Jurkat, Clone E6-1 (cell line): ENCODE measurements at places on chromosomes 1 and 21.

DNA sequence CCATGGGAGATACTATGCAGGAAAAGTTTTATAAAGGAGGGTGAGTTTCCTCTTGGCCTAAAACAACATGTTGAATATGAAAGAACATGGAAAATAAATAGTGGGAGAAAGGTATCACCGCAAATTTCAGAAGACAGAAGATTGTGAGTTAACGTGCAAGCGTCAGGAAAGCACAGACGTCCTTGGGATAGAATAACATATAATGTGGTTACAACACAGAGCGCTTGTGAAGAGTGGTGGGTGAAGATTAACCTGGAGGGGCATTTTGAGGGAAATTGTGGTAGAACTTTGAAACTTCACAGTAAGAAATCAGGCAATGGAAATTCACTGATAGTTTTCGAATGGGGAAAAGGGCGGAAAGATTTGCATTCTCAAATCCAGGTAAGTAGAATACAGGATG, 47.3 kb downstream of the NEGR1 start:
- DNase-seq, result no peak

DNA sequence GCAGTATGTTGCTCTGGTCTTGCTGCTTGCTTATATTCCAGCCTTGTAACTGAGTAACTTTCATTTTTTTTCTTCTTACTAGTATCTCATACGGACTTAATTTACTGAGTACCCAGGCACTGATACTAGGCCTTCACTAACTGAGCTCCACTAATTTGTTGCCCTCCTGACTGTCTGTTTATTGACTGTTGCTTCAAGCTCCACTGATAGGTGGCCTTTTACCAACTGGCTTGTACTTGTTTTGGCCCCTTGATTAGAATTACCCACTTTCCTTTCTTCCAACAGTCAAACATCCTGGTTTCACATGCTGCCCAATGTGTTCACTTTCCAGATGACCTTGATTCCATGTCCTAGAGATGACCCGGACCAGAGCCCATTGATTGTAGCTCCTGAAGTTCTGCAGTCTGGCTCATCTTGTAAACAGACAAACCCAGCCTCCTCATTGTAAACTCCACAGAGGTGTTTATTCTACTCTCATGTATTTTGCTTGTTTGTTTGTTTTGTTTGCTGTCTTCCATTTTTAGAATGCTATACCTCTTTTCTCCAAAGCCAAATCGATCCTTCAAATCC, 27.7 kb downstream of the RGS1 start:
- DNase-seq, result no peak

DNA sequence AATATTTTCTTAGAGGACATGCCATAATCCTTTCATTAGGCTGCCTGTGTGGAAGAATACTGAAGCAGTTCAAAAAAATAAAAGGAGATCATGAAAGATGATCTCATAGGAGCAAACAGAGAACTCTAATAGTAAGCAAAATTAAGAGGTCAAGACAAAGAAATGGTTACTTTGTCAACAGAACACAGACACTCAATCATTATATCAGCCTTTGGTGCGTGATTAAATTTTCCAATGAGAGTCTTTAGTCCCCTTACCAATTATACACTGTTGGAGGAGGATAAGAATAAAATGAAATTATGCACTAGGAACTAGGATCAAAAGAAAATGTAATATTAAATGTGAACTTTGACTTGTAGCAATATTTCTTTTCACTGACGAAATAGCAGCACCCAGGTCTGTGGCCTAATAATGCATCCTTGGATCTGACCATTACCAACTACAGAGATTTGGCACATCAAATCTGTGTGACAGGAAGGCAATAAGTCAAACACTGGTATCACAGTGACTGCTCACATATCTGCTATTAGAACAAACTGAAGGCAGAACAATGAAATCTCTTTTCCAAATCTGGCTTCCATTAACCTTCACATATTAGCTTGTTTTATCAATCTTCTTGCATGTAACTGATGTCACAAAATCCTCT, 1812.9 kb downstream of the PLA2G4A start:
- no peak for DNase-seq

- DNase-seq, result no peak
Observed at GRCh38 chr21:16676391-16676790, 836.5 kb upstream of the CXADR start.

DNA sequence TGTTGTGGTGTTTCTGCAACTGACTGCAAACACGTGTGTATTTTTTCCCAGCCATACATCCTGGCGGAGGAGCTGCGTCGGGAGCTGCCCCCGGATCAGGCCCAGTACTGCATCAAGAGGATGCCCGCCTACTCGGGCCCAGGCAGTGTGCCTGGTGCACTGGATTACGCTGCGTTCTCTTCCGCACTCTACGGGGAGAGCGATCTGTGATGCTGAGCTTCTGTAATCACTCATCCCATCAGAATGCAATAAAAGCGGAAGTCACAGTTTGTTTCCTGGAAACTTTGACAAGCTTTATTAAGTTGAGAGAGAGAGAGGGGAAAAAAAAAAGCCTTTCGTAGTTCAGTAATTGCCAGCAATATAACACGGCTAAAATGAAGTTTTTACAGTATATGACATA, 32.7 kb upstream of the MTR start:
- DNase-seq, result no peak

- DNase-seq, result no peak
Observed at GRCh38 chr1:22880174-22880601, 92.5 kb downstream of the LACTBL1 start.

- no peak for DNase-seq
Observed at GRCh38 chr1:203366476-203366875, 15.6 kb upstream of the FMOD start.

GRCh38 chr1:35539073-35539823, 18.0 kb downstream of the KIAA0319L start:
- DNase-seq, result peak; percentile 82

DNA sequence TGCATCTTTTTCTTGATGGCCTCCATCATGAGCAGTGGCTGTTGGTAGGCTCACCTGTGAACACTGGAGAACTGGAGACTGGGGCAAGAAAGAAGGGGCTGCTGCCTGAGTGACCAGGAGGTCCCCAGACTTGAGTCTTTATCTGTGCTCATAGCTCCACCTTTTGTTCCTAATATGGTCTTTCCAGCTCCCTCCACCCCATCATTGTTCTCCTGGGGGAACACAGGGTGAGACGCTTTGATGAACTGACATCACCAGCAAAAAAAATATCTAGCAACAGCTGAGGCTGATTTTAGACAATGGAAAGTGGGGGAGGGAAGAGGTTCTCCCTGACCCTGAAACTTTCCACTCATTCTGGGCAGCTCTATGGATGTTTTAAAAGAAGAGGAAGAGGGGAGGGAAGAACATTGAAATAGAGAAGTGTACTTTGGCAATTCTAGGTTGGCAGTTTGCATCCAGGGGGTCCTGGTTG, at the start of gene TPM3:
TSS of gene TPM3 (minus strand) at position 111 of the 472 bp plus-strand sequence. CDS start at position 29, 82 bp downstream.
- no peak for DNase-seq

DNA sequence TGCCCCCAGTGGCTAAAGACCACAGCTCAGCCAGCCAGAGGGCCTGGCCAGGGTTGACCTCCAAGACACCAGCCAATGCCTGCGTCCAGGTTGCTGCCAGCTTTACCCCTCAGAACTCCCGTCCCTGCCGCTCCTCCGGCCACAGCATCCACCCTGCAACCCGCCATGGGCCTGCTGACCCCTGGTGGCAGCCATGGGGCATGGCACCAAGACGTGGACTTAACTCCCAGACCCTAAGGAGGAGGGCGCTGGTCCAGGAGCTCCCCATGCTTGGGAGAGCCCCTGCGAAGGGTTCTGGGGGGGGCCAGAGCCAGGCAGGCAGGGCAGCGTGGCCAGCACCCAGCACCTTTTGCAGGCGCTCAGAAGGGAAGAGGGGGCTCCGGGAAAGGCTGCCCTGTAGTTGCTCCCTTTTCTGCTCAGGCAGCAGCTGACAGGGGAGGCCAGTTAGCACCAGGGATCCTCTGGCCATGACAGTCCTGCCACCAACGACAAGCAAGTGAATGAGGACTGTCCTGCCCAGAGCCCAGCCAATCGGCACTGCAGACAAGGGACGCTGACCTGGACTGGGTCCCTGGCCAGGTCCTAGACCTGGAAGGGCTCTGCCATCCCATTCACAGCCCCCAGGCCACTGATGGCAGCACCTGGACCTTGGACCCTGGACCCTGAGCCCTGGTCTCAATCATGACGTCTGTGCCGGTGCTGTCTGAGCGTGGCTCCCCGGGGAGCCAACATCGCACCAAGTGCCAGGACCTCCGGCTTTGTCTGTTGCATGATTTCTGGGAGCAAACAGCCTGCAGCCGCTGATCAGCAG, 246.2 kb downstream of the NPHP4 start:
- DNase-seq, result peak; percentile 45

DNA sequence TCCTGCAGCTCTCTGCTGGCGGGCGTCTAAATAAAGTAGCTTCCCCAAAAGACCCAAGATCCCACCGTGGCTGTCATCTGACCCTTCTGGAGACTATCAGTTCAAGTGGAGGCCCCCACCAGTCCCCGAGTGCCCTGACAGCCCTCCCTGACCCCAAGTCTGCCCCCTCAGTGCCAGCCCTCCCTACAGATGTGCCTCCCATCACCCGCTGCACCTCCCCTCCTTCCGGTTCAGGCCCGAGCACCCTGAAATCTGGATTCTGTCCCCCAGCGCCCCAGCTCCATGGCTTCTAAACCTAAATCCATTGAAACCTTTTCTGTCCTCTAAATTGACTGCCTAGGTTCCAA, 595 bp downstream of the IL10RB start:
- DNase-seq, result no peak

DNA sequence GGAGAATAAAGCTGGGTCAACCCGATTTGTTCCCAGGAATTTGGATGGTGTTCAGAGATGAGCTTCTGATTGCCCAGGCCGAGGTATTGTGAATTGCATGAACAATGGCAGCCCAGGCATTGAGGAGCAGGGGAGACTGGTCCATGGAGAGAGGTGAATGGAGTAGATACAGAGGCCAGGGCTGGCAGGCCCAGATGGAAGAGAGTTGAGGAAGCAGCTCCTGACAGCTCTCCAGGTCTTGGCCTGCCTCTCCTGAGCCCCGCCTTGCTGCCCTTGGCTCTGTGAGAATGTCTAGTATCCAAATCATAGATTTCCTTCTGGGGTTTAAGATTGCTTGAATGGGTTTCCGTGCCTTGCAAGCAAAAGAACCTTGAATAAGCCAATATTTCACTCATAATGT, 11.5 kb downstream of the ABCA4 start:
- DNase-seq, result no peak

DNA sequence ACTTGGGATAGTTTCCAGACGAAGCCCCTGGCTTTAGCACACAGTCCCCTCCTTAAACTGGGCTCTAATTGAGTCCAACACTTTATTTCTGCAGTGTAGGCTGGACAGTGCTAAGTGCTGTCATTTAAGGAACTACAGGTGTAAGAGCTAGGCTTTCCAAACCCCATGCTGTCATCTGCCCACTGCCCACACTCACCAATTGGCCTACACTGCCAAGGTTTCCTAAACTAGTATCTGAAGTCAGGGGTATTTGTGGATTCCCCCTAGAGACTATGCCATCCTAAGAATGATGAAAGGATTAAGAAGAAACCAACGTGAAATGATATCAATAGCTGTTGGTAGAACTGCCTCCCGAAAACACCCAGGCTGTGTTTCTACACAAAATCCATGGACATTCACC, 160.9 kb downstream of the TBX15 start:
- no peak for DNase-seq

GRCh38 chr1:25890239-25891034, 14.9 kb upstream of the PAQR7 start:
- no peak for DNase-seq

GRCh38 chr1:237120683-237121082, 78.7 kb downstream of the RYR2 start:
- DNase-seq, result peak; percentile 8

DNA sequence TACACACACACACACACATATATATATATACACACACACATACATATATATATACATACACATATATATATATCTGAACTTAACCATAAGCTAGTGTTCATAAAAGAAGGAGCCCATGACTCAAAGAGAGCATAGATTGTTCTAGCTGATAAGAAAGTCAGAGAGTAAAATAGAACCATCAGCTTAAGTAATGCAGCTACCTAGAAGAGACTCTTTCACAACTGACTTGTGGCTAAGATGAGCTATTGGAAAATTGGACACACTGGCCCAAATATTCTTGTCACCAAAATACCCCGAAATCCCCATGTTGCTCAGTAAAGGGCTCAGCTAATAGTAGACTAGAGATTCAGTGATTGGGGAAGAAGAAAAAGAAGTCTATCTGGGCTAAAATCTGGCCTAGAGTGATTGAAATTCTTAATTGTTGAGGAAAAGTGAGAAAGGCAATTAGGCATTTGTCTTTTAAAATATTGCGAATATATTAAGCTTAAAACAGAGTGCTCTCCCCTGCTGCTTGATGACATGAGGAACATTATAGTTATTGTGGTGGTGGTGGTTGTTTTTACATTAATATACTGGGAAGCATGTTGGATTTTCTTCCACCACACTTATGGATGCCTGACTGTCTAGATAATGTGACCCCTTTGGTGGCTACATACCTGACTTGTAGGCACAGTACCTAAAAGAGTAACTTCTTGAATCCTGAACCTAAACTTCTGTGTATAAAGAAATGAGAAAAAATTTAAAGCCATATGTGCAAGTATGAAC, 6.3 kb downstream of the SLAMF1 start:
- DNase-seq, result no peak

DNA sequence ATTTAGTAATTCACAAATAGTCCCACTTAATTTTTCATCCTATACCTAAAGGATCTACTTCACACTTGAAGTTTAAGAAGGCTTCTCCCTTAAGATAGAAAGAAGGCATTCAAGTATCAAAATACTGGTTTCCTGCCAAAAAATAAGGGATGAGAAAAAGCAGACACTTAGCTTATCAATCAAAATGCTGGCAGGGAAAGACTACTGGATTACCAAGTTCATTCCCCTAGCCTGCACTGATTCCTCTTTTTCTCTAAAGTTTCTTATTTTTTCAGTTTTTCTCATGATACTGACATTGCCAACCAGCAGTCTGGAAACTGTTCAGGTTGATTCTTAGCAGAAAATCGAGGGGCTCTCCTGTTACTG, 204.6 kb downstream of the GABPA start:
- no peak for DNase-seq

- DNase-seq, result no peak
Observed at GRCh38 chr1:94045465-94046056, 75.4 kb downstream of the ABCA4 start.

GRCh38 chr1:33725037-33725436, 138.8 kb upstream of the HMGB4 start:
- DNase-seq, result no peak

DNA sequence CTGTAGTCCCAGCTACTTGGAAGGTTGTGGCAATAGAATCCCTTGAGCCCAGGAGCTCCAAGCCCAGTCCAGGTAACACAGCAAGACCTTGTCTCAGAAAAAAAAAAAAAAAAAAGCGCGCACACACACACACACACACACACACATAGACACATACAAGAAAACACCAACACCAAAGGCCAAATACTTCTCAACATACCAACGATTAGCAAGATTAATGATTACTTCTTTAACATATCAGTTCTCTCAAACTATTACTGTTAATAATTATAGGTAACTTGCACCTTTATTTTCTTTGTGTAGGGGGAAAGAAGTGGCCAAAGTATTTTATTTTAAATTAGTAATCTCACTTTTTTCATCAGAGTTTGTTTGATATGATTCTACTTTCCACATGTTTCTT, 289.5 kb upstream of the ADGRL2 start:
- no peak for DNase-seq

GRCh38 chr1:12085643-12086260, 22.6 kb downstream of the TNFRSF8 start:
- no peak for DNase-seq

- no peak for DNase-seq
Observed at GRCh38 chr1:171292799-171293198, 21.2 kb upstream of the FMO4 start.

- no peak for DNase-seq
Observed at GRCh38 chr21:32909393-32909792, 116.3 kb upstream of the OLIG2 start.

GRCh38 chr1:8856689-8857412, 21.6 kb downstream of the ENO1 start:
- DNase-seq, result no peak
